Aorta (tissue), 5 donors: ENCODE measurements at places on chromosomes 16 and 17.

GRCh38 chr17:33980193-33980592, 274.9 kb upstream of the CCL2 start:
- H3K4me1 ChIP-seq: no peaks in the 10 kb centered on the region
- H3K36me3 ChIP-seq: no peaks in the 10 kb centered on the region
- no peak for DNase-seq
- H3K27ac ChIP-seq: no peak overlapping the region
- no peak overlapping the region for H3K4me3 ChIP-seq
- no peaks in the 10 kb centered on the region for H3K27me3 ChIP-seq

DNA sequence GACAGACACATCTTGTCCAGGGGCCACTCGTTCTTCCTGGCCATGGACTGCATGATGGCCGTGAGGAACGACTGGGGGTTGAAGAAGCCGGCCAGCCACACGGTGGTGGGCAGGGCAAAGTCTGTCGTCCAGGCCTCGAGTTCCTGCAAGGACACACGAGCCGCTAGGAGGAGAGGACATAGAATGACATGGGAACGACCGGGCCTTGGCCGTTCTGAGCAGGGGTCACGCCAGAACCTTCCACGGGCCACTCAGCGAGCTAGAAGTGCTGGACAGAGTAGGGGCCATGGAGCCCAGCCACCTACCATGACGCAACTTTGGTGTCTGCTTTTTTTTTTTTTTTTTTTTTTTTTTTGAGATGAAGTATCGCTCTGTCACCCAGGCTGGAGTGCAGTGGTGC, 47.0 kb downstream of the PGS1 start:
- H3K27me3 ChIP-seq: no peaks in the 10 kb centered on the region
- no peak overlapping the region for H3K4me3 ChIP-seq
- no peak for DNase-seq
- H3K27ac ChIP-seq: no peak overlapping the region
- H3K36me3 ChIP-seq: no peaks in the 10 kb centered on the region

DNA sequence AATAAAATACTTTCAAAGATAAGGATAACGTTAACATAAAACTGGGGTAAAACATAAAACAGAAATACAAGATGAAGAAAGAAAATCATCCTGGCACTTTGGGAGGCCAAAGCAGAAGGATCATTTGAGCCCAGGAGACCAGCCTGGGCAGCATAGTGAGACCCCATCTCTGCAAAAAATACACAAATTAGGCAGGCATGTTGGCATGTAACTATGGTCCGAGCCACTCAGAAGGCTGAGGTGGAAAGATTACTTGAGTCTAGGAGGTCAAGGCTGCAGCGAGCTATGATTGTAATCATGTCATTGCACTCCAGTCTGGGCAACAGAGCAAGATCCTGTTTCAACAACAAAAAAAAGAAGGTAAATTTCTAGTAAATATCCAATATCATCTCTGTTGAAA, 19.6 kb downstream of the TAT start:
- H3K4me1 ChIP-seq: no peaks in the 10 kb centered on the region
- no peak overlapping the region for H3K27ac ChIP-seq
- no peak for DNase-seq

- no peak overlapping the region for H3K27ac ChIP-seq
- H3K4me3 ChIP-seq: no peak overlapping the region
- H3K4me1 ChIP-seq: no peaks in the 10 kb centered on the region
- H3K27me3 ChIP-seq: no peaks in the 10 kb centered on the region
- DNase-seq: no peak
Observed at GRCh38 chr16:87169509-87169995, 147.6 kb downstream of the C16orf95 start.
